ENCODE measurements at places on chromosomes 4 and X.

- DNase-seq, result peak; percentile 56
These were observed 70.5 kb downstream of the SEL1L3 start for GRCh38 chr4:25792200-25792791.

GRCh38 chrX:107711521-107712181, 63.9 kb downstream of the TSC22D3 start:
- DNase-seq, result no peak

- no peak for DNase-seq
These were observed 20.4 kb downstream of the USP46 start for GRCh38 chr4:52638717-52639116.

- DNase-seq, result no peak
These were observed 391.0 kb downstream of the GPAT3 start for GRCh38 chr4:83926950-83927349.

- no peak for DNase-seq
These were observed 30.3 kb upstream of the RGN start for GRCh38 chrX:47047989-47048388.

DNA sequence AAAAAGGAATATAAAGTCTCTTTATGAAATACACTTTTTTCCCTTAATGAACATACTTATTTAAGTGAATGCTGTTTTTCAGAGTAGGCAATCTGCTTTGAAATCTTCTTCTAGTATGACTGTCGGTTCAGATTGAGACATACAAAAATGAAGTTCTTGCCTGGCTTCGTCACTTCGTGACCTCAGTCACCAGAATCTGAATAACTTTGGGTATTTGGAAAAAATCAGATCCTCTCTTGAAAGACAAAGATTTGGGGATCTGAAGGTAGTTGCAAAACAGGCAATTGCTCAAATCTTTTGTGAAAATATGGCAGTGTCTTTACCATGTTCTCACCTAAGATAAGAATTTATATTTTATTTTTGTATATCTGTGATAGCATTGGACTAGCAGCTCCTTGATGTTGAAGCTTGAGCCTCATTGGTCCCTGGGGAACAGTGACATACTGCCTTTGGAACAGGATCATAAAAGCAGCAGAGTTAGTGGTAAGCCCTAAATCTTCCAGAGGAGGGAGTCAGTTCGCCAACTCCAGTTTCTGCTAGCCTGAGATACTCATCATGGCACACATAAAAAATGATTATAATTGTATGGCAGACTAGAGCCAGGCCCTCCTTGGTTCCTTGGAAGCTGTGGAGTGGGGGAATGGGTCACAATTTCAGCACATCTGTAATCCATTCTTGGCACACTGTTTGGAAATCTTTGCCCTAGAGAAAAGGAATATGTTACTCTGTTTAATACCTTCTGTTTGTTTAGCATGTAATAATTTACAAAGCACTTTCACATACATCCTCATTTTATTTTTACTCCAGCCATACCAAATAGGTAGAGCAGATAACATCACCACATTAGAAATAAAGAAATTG, 5.0 kb downstream of the ARFIP1 start:
- DNase-seq, result no peak

DNA sequence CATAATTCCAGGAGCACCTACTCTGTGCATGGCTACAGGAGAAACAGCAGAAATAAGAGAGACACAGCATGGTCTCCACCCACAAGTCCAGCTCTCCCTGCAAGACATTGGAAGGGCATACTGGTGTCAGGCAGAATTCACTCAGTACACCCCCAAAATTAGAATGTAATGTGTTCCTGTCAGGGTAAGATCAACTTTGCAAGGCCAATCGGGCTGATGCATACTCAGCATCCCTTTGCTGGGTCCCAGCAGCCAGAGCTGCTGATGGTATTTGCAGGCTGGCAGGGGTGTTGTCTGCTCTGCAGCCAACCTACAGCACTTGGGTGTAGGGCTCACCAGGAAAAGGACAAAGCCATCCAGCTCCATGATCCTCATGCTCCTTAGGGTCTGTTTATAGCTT, 295.4 kb upstream of the STS start:
- no peak for DNase-seq

- no peak for DNase-seq
These were observed 84.2 kb upstream of the TMEM164 start for GRCh38 chrX:109918753-109919152.

GRCh38 chrX:134782796-134783195, 124.5 kb upstream of the PLAC1 start:
- DNase-seq, result peak; percentile 28

DNA sequence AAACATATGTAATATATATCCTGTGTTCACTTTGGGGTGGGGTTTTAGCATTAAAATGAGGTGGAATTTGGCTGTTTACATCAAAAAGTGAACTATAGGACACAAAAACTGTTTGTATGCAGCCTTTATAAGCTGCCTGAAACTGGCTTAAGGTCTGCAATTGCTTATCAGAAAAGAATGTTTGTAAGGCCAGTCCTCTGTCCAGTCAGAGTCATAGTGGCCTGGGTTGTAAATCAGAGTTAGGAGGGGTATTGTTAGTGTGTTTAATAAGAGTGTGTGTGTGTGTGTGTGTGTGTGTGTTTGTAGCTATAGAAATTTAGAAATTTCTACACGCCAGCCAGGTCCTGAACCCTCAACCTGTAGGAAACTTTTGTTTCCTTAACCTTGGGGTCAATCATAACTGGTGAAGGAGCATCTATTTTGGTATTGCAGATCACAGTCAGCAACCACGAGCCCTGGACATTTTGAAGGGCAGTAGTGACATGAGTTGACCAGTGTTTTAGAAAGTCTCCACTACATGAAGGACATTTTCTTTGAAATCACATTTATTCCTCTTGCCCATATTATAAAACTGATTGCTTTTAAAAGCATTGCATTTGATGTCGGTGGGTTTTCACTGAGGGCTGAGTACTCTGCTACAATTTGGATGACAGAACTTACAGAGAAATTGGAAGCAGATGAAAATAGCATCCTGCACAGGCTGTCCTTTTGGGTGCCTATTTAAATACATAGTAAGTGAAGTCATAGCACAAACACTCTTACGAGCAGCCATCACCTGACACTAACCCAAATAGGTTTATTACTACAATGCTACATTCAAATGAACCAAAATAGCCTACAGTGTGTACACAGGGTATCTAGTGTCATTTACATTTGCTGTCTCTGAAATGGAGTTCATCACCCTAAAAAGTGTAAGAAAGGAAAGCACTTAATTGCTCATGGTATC, 11.2 kb upstream of the TMEM154 start:
- DNase-seq, result no peak

DNA sequence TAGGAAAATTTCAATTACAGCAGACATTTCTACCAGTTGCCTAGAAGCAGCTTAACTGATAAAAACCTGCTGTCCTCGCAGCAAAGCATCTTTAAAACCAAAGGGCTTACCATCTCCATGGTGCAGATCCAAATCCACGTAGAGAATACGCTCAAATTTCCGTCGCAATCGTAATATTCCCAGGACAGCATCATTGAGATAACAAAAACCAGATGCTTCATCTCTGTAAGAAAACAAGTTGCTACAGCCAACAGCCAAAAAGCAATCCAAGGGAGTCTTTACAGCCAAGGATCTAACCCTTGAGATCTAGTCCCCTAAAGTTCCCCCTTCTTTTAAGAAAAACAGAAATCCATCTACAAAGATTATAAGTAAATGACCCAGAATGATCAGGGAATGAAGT, 77.6 kb downstream of the HDAC8 start:
- DNase-seq, result no peak

GRCh38 chrX:150225756-150226155, 137.4 kb upstream of the MAMLD1 start:
- no peak for DNase-seq

DNA sequence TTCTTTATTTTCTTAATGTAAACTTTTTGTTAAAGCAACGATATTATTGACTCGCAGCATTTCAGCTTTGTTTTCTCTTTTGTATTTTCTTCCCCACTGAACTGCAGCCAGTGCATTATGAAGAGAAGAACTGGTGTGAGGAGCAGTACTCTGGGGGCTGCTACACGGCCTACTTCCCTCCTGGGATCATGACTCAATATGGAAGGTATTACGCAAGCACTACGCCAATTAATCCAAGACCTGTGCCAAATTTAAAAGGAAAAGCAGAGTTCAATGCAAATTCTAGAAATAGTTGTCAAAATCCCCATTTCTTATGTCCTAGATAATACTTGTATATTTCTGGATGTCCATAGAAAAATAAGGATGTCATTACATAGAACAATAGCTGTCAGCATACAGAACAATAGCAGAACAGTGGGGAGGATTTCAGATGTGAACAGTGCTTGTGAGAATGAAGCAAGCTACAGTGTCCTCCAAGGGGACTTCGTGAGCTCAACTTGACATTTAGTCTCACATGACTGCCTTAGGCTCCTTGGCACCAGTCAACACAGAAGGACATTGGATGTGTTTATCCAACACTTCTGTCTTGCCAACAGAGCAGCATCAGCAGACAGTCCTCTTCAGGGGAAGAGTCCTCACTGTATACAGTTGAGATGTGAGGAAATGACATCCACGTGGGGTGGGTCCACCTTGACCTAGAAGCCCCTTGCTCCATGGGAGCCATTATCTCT, 85.9 kb downstream of the MAOA start:
- DNase-seq, result no peak

GRCh38 chrX:16931371-16931770, 15.1 kb upstream of the REPS2 start:
- DNase-seq, result peak; percentile 25

GRCh38 chr4:111230265-111230664, 607.4 kb upstream of the PITX2 start:
- no peak for DNase-seq

- DNase-seq, result no peak
These were observed 62.3 kb upstream of the HHIP start for GRCh38 chr4:144583658-144584057.

- DNase-seq, result no peak
These were observed 23.3 kb upstream of the LNX1 start for GRCh38 chr4:53614591-53614990.

- no peak for DNase-seq
These were observed 99.3 kb downstream of the AMMECR1 start for GRCh38 chrX:110218591-110218990.

DNA sequence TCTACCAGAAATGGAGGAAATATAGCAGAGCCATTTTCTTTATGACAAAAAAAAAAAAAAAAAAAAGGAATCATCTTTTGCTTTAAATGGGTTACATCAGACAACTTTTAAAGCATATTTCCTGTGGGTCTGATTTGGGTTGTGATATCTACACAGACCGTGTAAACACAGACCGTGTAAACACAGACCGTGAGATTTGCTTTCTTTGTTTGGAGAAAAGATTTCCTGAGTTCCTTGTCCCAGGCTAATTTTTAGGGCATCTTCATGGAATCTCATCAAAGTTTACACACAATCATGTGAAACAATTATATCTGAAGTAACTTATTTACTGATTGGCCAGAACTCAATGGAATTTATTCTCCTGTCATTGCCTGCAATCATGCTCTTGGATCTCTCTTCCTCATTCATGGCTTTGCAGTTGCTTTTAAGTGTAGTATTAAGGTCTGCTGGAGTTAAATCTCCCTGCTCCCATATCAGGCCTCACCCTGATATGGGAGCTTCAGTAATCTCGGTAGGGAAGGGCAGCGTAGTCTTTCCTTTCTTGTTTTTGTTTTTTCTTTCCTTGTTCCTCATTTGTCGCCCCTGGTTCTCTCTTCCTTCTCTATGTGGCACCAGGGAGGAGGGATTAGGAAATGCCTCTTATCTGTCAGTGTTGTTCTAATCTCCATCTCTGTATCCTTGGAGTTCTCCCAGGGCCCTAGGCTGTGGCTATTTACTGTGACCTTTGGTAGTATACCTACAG, 248.6 kb upstream of the JADE1 start:
- no peak for DNase-seq

- no peak for DNase-seq
These were observed 981.2 kb downstream of the FAM133A start for GRCh38 chrX:94655180-94655579.

GRCh38 chr4:149799546-149799945, 16.1 kb downstream of the IQCM start:
- no peak for DNase-seq

DNA sequence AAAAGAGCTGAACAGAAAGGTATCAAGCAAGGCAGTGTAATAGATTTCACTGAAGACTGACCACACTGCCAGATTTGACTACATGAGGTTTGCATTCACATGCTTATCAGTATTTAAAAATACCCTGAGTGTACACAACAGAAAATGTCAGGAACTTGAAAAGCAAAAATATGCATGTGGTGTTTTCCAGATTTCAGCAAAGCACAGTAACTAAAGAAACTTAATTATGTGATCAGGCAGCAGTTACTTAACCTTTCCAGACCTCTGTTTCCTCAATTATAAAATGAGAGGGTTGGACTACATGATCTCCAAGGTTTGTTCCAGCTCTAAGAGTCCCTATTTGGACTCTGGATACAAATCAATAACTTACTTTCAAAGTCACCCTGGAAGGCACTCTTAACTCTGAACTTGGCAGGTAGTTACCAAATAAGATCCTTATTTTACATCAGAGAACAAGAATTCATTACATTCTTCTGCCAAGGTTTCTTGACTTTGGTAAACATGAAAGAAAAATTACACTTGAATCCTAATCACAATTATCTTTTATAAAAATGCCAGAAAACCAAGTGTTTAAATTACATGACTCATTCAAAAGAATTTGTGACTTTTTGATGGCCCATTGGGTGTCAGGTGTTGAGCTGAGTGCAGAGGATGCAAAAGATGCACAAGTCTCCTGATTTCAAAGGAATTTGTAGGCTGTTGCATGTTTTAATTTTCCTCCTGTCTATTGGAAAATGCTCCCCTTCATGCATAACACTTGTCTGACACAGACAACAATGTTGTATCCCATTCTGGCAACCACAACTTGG, 241.6 kb downstream of the MGST2 start:
- DNase-seq, result no peak

DNA sequence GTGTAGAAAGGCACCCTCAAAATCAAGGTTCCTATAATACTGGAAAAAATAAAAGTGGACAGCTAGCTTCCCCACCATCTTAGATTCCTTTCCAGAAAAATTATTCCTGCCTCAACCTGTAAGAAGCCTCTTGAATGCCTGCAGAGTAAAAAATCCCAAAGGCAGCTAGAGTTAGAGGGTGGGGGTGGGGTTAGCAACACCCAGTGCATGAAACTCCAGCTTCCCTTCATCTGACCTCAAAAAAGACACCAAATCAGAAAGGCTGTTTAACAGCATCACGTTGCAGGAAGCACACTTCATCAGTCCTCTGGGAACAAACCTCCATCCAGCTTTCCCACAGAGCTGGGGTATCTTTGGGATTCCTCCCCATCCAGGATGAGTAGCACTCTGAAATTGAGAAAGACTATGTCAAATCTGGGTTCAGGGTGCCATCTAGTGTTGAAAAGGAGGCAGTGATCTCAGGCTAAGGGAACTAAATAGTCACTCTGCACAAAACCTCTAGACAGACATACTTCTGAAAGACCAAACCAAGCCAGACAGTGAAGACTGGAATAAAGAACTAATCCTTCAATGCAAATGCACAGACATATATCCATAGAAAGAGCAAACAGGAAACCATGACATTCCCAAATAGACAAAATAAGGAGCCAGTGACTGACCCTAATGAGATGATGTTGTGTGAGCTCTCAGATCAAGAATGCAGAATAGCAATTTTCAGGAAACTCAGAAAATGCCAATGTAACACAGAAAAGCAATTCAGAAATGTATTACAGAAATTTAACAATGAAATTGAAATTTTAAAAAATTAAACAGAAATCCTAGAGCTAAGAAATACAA, 97.9 kb downstream of the ARHGEF9 start:
- peak; percentile 16 for DNase-seq
